ENCODE measurements at places on chromosomes 6 and 20.

GRCh38 chr20:58463256-58463655 lies 51.9 kb downstream of the APCDD1L start:
- no peak for DNase-seq

GRCh38 chr6:4870821-4871494 lies 94.8 kb downstream of the CDYL start:
- DNase-seq = no peak

GRCh38 chr6:30719356-30719755 lies 796 bp upstream of the TUBB start:
- peak; percentile 37 for DNase-seq

DNA sequence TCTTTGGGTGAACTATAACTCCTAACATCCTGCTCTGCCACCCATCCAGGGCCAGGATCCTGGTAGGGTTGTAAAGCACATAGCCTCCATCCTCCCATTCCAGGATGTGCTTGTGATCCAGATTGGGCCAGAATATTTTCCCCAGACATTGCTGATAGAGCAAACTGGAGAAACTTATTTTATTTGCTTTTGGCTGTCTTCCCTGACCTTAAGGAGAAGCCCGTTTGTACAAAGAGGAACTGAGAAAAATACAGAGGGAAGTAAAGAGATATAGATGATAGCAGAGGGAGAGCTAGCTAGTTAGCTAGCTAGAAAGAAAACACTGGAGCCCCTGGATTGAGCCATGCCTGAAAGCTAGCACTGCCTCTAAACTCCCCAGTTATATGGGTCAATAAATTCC lies 9.0 kb upstream of the HDAC2 start:
- no peak for DNase-seq

- DNase-seq = no peak
Measured at GRCh38 chr6:145689529-145689928, 45.8 kb downstream of the EPM2A start.

DNA sequence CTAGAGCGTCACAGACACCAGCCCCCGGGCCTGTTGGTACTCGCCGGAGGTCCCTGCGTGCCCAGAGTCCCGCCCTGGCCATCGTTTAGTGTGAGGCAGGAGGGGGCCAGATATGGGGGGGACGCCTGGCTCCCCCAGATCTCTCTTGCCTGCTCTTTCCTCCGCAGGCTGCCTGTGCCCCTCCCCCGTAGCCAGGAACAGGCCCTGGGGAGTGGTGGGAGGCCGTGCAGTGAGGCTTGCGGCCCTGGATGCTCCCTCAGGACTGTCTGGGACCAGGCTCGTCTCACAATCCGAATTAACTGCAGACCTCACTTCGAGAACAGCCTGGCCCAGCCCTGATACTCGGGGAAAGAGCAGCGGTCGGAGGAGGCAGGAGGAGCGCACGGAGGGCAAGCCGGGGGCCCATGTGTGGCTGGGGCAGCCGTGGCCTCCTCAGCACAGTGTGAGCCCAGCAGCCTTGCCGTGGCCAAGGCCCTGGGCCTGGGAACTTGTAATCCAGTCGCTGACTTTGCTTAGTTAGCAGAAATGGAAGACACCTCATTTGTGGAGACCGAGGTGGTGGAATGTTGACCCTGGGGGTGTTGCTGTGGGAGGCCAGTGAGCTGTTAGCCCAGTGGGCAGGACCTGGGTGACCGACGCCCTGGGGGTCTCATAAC lies 28.7 kb downstream of the FRMD1 start:
- no peak for DNase-seq

- no peak for DNase-seq
Measured at GRCh38 chr6:118240878-118241528, 307.1 kb upstream of the PLN start.

- no peak for DNase-seq
Measured at GRCh38 chr6:120116343-120116742, 766.8 kb upstream of the MAN1A1 start.

DNA sequence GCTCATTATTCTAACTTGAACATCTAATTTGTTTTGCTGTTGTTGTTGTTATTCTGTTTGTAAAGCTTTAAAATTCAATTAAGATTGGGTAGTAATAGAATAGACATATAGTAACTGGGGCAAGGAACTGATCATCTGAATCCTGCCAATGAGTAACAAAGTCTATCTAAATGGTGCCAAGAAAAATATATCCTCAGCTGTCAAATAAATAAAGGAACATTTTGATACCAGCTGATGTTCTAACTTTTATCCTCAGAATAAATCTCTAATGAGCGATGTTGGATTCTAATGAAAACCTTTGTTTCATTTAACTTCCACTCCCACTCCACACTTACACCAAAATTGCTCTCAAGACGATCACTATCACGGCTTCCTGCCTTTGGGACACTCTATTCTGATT lies 210.9 kb downstream of the TINAG start:
- DNase-seq = peak; percentile 7

GRCh38 chr6:70225055-70225454 lies 77.8 kb downstream of the COL9A1 start:
- DNase-seq = no peak

GRCh38 chr20:19289451-19289850 lies 77.0 kb downstream of the SLC24A3 start:
- no peak for DNase-seq

- no peak for DNase-seq
Measured at GRCh38 chr6:111256646-111257045, 169.3 kb downstream of the SLC16A10 start.

- DNase-seq = no peak
Measured at GRCh38 chr6:166282394-166283032, 25.7 kb downstream of the PRR18 start.

DNA sequence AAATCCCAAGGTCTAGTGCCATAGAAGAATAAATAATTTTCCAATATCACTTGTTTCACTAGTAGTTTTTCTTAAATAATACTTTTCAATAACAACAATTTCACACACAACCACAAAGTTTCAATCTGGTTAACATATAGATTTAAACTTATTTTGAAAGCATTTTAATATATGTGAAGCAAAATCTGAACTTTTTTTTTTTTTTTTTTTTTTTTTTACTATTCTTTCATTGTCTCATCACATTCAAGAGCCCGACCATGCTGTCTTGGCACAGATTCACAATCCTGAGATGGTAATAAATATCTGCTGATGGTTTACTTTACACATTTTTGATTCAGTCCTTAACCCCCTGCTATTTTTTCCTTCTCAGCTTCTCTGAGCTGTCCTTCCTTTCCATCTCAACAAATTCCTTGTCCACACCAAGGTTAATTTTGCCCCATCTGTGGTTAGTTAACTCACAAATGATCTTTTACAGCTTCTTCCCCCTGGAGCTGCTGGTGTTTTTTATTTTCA lies 262.8 kb downstream of the TMEM242 start:
- DNase-seq = peak; percentile 32

GRCh38 chr6:107534571-107535141 lies 44.7 kb downstream of the SOBP start:
- DNase-seq = no peak

DNA sequence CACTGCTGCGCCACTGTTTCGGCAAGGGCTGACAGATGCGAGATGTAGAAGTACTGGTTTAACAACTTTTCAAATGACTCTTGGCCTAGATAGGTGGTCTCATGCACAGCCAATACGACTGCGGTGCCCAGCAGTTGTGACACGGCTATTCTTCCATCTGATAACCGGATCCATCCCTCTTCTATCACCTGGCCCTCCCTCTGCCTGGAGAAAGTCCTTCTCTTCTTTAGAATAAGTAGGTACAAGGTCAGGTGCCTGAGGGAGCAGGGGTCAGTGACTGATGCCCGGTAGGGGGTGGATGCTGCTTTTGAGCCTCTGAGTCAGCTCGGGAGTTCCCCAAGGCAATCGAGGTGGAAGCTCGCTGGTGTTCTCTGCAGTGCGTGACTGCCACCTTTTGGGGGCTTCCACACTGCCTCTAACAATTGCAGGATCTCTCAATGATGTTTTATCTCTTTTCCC lies 166.8 kb upstream of the GRIK2 start:
- DNase-seq = no peak

DNA sequence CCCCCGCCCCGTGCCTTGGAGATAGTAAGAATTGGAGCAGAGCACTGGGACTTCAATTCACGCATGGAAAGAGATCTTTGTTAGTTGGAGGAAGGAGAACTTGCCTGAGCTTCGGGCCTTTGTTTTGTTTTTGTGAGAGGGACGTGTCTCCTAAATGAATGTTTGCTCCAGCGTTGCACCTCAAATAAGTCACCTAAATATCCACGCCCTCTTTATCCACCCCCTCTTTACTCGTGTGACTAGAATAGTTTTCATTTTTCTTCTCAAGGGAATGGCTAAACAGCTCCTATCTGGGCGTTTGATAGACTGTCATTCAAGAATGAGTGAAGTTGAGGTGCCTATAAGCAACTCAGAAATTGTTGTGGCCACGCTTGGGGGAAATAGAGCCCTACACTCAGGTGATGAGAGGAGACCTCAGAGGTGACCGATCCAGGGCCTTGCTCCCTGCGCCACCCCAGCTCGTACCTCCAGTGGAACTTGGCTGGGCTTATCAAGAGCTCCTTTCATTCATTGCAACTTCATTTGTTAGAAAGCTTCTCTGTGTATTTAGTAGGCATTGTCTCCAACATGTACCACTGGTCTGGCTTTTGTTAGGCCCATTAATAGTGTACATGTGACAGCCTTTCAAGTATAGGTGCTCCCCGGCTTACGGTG lies 861 bp downstream of the PCMTD2 start:
- DNase-seq = no peak

DNA sequence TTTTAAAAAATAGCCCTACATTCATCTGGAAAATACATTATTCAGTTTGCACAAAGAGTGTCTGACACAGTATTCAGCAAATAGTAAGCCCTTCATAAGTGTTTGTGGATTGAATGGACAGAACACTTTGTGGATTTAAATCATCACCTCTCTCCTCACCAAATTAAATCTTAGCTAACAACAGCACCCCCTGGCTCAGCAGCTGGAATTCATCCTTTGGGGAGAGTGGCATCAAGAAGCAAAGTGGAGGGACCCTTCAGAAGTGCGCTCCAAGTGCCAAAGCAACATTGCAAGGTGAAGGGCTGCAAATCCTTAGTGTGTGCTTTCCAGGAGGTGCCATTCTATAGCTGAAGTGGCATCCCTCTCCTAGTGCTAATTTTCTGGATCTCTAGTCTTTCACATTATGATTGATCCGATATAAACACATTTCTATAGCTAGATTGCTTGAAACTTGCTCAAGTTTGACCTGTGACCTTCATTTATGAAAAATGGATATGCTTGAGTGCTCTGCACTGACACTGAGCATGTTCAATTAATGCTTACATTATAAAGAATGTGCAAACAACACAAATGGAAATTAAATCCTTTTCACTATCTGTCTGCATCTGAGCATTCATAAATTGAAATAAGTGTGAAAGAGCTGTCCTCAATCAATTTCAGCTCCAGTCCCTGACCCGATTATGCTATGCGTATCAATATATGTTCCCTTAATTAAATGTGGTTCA lies 891.7 kb downstream of the C6orf118 start:
- DNase-seq = no peak

GRCh38 chr20:25526446-25526845 lies 58.9 kb downstream of the NINL start:
- no peak for DNase-seq

- DNase-seq = no peak
Measured at GRCh38 chr20:34095825-34096224, 16.2 kb downstream of the EIF2S2 start.

DNA sequence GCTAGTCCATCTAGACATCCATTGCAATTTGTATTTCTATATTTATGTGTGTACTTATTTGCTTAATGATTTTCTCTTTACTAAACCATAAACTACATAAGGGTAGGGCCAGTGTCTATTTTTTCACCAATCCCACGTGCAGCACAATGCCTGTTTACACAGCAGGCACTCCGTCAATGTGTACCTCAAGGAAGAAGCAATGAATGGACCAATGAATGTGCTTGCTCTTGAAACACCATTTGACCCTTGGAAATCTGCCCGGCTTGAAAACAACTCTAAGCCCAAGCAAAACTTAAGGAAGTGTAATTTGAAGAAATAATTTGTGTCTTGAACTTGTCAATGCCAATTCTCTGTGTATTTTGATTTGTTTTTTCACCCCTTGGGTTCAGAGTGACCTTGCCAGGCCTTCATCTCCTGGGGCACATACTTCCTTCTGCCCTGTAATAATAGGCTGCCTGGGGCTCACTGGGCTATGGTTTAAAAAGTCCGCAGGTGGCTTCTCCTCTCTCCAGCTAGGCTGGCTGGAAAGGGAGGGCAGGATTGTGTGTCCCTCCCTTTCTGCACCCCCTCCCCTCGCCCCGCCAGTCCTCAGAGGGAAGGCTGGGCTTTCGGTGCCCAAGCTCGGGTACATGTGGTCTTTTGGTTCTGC lies 140.8 kb upstream of the ARMC2 start:
- no peak for DNase-seq

GRCh38 chr6:125932451-125932795 lies 24.1 kb upstream of the HINT3 start:
- DNase-seq = no peak

- no peak for DNase-seq
Measured at GRCh38 chr6:163352011-163352685, 62.4 kb upstream of the QKI start.

GRCh38 chr6:155287762-155288161 lies 23.9 kb downstream of the CLDN20 start:
- DNase-seq = no peak

DNA sequence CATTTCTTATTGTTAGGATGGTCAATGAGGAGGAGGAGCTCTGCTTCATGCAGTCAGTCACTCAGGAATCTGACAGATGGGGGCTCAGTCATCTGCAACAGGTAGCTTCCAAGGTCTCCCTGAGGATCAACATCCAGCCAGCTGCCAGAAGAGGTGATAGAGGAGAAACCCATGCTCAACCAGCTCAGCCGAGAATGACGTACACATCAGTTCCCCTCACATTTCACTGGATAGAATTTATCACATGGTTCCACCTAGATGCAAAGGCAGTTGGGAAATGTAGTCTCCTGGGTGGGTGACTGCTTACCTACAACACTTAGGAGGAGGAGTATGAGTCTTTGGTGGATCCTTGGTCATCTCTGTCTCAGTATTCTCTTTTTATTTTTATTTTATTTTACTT lies 144.5 kb downstream of the CEBPB start:
- peak; percentile 71 for DNase-seq

GRCh38 chr20:38547288-38548085 lies 33.5 kb upstream of the ADIG start:
- DNase-seq = peak; percentile 5

DNA sequence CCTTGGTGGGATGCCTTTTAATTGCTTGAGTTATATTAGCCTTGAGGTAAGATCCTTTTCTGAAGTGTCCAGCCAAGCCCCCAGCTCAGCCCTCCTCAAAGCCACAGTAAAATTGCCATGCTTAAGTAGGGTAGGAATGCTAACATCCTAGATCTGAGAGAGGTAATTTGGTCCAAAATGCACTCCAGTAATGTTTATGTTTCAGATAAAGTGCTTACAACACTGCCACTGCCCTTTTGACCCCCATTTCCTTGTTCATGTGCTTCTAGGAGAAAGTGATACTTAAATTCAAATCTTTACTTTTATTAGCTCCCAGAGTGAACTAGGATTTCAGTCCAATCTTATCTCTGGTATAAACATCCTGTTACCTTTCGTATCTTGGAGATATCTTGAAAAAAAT lies 318.0 kb downstream of the BMP2 start:
- DNase-seq = no peak

Data from kidney glomerular epithelial cell (primary cell).